ENCODE measurements at places on chromosomes 12 and 14. TPM values are rescaled to one million over a fixed set of nuclear protein-coding genes. Genes with fewer than 3 reads are reported as not detected.

The PZP gene
- not detected for total RNA-seq

The GDF3 gene
- not detected for total RNA-seq

The PMCH gene
- not detected for total RNA-seq

The NRIP2 gene
- 0.59 TPM for total RNA-seq

The SLC10A1 gene
- not detected for total RNA-seq

The PLEKHD1 gene
- under 0.01 TPM for total RNA-seq

DNA sequence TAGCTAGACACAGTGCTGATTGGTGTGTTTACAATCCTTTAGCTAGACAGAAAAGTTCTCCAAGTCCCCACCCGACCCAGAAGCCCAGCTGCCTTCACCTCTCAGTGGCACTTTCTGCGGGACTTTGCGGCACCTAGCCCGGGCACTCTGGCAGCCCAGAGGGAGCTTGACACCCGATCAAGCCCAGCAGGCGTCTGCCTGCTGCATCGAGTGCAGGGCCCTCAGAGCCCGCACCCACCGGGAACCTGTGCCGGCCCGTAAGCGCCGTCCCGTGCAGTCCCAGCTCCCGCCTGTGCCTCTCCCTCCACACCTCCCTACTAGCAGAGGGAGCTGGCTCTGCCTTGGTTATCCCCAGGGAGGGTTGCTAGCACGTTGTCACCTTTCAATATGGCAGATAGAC is 631.0 kb upstream of the STXBP6 start:
- no peak for DNase-seq

GRCh38 chr12:54762390-54762789 is 91.9 kb upstream of the MUCL1 start:
- no peak for DNase-seq

DNA sequence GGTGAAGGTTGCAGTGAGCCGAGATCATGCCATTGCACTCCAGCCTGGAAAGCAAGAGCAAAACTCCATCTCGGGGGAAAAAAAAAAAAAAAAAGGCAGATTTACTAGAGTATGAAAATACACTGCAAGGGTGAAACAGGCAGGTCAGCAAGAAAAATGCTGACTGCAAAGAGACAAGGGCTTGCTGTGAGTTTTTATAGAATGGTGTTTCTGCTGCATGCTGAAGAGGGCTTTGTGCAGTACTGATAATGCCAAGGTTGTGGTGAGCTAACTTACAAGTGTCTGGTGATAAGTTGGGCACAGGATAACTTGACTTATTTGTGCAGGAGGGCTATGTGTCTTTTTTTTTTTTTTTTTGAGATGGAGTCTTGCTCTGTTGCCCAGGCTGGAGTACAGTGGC is 25.9 kb upstream of the SRP54 start:
- no peak for DNase-seq

DNA sequence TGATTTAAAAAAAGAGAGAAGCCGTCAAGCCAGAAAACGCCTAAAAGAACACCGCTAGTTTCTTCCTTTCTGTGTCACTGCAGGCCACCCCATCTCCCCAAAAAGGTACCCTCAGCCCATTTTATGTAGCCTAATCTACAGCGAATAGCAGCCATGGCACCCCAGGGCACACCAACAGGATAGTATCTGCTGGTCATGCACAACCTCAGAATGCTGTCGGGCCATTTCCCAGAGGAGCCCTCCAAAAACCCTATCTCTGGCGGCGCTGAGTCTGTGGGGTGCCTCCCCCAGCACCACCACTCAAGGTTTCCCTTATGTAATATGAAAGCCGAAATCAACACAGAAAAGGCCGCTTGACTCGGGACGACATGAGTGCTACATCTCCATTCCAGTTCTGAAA is 98.9 kb downstream of the BCL11B start:
- peak; percentile 32 for DNase-seq

DNA sequence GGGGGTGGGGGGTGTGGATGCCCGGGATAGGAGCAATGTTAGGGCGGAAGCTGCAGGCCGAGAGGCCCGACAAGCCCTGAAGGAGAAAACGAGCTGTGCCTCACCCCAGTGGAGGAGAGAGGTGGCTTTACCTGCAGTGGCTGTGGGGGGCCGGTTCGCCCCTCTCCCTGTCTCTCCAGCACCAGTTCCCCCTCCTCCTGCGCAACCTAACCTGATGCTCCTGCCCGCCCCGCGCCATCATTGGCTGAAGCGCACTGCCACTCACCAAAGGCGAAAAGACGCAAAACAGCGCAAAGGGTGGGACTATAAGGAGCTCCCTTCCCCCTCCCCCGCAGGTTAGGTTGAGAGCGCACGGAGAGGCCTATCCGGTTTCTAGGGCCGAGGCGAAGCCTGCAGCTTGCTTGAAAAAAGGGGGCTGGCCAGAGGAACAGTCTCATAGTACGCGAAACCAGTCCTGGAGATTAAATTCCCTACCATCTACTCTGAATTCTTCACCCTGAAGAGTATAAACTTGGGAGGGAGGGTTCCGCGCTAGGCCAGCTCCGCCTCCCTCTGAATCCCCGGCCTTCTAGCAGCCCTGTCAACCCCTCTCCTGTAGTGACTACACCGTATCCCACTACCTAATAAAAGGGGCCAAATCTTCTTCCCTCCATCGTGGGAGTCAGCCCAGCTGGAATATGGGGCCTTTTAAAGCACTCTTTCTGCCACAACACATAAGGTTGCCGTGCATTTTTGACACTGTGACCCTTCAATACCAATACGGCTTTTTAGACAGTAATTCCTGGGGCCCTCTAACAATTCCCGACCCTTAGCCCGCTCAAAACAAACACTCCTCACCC is 18.6 kb downstream of the CHD8 start:
- peak; percentile 96 for DNase-seq

GRCh38 chr12:24797901-24798300 is 151.0 kb downstream of the BCAT1 start:
- DNase-seq, result no peak

Measured in osteoblast (primary cell).